Activated CD4-positive, alpha-beta T cell treated with anti-CD3 and anti-CD28 coated beads for 24 hours (primary cell): ENCODE measurements at places on chromosomes 11 and 22.

DNA sequence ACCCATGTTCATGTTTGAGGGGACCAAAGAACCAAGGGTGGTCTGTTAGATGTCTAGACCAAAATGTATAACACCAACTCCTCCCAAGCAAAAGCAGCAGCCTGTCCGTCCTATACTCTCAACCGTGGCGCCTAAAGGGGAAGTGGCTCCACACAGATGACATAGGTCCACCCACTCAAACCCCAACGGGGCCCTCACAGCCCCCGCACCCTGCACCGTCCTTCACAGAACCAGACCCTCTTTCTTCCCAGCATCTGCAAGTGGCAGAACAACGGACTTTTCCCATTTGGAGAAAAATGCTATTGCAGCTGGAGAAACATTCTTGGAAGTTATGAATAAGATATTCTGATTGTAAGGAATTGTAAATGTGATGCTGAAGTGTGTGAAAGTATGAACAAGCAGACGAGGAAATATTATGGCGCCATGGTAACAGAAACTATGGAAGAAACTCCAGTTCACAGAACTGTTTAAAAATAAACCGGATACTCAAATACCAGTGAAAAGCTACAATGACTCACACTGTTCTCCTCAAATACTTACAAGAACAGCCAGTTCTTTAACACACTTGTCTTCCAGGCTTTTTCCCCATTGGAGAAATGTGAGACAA, 76.5 kb upstream of the ARFGAP3 start:
- no peak for DNase-seq

- no peak for DNase-seq
Observed at GRCh38 chr11:134663506-134664313, 251.7 kb upstream of the B3GAT1 start.

GRCh38 chr11:117328375-117329010, 839 bp downstream of the CEP164 start:
- no peak for DNase-seq

- no peak for DNase-seq
Observed at GRCh38 chr11:11501546-11502262, 120.1 kb downstream of the GALNT18 start.

DNA sequence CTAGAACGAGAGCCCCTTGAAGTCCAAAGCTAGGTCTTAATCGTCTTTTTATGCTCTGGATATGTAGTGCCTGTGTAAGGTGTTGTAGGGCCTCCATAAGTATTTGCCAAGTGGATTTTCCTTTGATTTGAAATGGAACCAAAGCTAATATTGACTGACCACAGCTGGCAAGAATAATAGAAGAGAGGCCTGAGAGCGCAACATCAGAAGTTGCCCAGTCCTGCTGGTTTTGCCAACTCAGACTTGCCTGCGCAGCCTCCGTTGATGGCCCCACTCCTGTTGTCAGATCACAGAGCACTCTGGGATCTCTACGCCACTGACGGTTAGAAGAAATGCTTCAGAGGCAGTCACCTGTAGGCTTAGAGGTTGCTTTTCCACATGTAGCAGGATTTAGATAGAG, 251.2 kb downstream of the TENM4 start:
- no peak for DNase-seq
